GOT3 (cell line): ENCODE measurements at places on chromosomes 1 and 21.

DNA sequence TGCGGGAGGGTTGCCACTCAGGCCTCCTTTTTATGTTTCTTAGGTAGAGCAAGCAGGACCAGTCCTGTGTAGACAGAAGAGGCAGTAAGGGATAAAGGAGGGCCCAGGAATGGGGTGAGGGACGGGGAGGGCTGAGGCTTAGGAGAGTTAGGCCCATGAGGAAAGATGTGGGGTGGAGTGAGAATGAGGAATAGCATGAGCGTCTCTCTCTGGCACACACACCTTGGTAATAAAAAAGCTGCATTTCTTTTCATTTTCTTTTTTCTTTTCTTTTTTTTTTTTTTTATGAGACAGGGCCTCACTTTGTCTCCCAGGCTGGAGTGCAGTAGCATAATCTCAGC, 7.6 kb upstream of the HSPG2 start:
- no peak for DNase-seq

DNA sequence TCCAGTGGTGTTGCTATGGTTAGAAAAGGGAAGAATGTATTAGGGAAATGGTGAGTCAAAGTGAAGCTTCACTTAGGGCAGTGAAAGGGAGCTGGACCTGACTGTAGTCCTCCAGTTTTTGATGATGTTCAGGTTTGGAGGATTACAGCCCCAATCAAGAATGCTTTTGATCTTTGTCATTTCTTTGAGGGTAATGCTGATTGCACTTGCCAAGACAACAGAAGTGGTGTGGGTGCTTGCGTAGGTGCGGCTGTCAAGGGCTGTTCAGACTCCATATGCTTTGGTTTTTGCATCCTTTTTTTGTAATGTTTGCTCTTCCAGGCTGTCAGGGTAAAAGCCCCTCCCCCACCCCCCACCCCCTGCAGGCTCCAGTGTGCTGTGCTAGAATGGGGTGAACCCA, 38.9 kb downstream of the HHAT start:
- no peak for DNase-seq

GRCh38 chr21:28213261-28213660, 779.4 kb downstream of the LTN1 start:
- DNase-seq, result no peak

- DNase-seq, result no peak
Observed at GRCh38 chr1:84298684-84299535, 2.6 kb upstream of the SAMD13 start.

DNA sequence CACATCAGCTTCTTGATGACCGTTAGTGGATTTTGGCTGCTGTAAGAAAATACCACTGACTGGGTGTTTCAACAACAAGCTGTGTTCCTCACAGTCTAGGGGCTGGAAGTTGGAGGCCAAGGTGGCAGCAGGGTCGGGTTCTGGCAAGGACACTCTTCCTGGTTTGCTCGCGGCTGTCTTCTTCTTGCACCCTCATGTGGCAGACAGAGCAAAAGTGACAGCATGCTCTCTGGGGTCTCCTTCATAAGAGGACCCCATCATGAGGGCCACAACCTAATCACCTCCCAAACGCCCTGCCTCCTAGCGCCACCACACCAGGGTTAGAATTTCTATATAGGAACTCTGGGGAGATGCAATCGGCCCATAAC, 18.6 kb upstream of the TSPEAR start:
- DNase-seq, result no peak

DNA sequence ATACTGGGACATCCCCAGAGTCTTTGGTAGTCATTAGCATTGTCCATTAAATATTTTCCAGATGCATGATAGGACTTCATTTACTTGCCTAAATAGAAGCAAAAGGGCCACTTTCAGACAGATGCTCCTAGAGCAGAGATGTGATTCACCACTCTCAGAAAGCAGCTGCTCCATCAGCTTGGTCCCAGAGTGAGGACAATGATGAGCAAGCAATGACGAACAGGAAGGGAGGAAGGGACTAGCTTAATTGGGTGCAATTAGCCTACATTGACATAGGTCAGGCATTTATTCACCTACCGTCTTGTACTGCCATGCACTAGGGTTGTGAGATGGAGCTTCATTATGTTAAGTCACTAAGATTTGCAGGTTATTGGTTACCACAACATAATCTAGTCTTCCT, 85.1 kb upstream of the PLXNA2 start:
- no peak for DNase-seq

GRCh38 chr1:54810153-54810942, 9.2 kb upstream of the TTC22 start:
- DNase-seq, result no peak

- DNase-seq, result no peak
Observed at GRCh38 chr1:5522531-5523145, 469.6 kb downstream of the NPHP4 start.

DNA sequence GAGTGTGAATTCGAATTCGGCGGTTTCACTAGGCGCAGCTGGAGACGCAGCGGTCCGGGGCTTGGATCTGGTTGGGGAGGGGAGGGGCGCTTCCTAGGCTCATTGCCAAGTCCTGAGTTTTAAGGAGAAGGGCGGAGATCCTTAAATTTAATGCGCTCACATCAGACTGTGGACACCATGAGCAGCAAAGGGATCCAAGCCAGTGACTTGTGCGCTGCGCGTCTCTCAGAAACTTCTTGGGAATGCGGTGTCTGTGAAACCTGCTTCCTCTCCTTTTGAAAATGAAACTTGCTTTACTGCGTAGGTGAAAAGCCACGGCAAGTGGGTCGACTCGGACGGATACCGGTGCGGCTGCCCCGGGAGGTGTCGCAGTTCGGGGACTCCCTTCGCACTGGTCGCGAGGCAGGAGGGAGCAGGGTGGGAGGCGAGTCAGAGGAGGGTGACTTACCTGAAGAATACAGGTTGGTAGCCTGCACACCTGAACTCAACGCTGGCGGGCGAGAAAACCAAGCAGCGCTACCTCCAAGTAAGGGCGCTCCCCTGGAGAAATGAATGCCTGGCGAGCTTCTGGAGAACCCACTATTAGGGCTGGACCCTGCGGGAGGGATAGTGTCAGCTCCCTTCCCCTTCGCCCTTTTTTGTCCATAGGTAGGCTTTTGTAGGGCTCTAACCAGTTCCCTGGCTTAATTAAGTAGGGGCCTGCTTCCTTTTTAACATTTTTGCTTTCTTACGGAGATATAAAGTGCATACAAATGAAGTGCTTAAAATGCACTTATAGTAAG, 992 bp downstream of the TENT5C start:
- DNase-seq, result peak; percentile 4

GRCh38 chr1:160520999-160521398, 2.1 kb downstream of the SLAMF6 start:
- no peak for DNase-seq

- peak; percentile 2 for DNase-seq
Observed at GRCh38 chr1:110765640-110766335, 91.0 kb upstream of the KCNA3 start.
